Cerebellar nuclear complex (tissue), 1 donor: ENCODE measurements at places on chromosomes 12 and 14.

DNA sequence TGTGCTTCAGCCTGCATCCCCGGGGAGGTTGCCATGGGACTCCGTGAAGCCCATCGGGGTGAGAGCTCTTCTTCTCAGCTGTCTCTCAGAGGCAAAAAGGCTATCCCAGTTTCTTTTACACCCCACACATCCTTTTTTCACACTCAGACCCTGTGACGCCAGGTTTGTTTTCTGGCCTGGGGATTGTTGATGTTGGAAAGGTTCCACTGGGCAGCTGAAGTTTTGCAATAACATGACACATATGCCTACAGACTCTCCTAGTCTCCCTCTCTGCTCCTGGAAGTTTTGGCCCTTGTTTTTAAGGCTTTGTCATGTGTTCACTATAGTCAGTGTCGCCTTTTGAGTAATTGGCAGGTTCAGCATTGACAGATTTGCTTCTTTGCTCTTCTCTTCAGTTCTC lies 118.6 kb downstream of the SMOC1 start:
- DNase-seq = no peak

- DNase-seq = no peak
Measured at GRCh38 chr12:129937426-129937825, 33.6 kb upstream of the TMEM132D start.

DNA sequence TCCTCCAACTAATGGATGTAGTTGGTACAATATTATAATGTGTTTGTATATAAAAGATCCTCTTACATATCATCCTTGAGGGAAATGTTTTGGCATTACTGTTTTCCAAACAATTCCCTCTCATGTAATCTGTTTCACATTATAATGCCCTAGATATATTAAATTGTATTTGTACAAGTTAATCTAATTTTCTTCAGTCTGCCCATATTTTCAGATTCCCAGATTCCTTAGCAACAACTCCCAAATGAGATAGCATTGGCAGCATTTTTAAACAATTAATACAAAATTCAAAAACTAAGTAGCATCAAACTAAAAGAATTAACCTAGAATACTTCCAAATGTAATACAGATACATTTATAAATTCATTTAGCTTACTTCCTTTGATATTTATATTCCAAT lies 860.2 kb downstream of the C12orf50 start:
- no peak for DNase-seq

- no peak for DNase-seq
Measured at GRCh38 chr14:104600141-104600643, 4.4 kb downstream of the TMEM179 start.

- no peak for DNase-seq
Measured at GRCh38 chr12:19764408-19764807, 325.1 kb downstream of the AEBP2 start.

- DNase-seq = no peak
Measured at GRCh38 chr12:24201258-24201970, 251.9 kb upstream of the SOX5 start.
